ENCODE measurements at places on chromosomes 7 and 10.

DNA sequence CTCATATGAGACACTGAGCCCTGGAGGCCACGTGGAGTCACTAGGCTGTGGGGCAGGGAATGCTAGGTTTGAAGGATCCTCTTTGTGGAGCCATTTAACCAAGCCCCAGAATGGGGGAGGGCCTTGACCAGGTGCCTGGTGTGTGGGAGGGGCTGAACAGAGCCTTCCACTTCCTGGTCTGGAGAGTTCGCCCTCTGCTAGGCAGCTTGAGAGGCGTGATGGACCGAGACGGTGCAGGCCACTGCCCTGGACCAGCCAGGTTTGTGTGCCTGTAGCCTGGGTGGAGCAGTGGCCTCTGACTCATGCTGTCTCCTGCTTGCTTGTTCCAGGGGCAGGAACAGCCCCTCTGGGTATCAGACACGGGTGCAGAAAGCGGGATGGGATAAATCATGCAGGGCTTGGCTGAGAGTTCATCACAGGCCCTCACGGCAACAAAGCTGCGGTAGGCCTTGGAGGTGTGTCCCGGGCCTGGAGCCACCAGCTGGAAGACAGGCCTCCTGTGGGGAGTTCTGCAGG, 27.4 kb downstream of the ADAMTS14 start:
- DNase-seq, result no peak

- no peak for DNase-seq
These were observed 185.7 kb downstream of the ELFN1 start for GRCh38 chr7:1855725-1856160.

- DNase-seq, result no peak
These were observed 93.5 kb downstream of the DYNC1I1 start for GRCh38 chr7:95865716-95866371.

GRCh38 chr7:1899951-1900762, 230.1 kb downstream of the ELFN1 start:
- no peak for DNase-seq

DNA sequence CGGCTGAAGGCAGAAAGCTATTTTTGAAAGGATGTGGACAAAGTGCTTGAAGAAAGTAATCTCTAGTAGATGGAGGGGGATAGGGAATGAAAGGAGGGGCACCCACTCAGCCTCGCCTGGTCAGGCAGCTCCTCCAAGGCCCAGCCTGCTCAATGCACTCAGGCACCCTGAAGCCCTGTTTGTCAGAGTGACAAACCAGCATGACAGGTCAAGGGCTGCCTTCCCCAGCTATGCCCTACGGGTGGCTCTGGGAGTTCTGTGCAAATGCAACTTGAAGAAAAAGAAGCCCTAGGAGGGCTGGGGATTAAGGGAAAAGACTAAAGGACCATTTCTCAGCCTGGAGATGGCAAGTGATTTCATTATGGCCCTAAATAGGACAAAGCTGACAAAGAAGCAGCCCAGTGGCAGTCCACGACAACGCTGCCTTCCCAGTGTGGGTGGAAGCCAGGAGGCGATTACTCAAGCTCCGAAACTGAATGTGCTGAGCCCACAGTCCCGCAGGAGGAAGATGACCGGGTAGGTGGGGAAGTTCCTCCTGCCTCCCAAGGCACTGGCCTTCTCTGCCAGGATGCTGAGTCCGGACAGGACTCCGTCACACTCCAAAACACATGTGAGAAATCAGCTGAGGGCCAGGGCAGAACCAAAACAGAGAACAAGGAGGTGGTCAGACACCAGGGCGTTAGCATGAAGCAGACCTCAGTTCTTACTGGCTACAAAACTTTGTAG, 16.3 kb downstream of the LIPA start:
- DNase-seq, result peak; percentile 79

- no peak for DNase-seq
These were observed 296.2 kb upstream of the SMIM30 start for GRCh38 chr7:113414401-113415035.

- DNase-seq, result no peak
These were observed 104.1 kb upstream of the FERD3L start for GRCh38 chr7:19249281-19249680.

GRCh38 chr10:71998119-71998839, 34.1 kb downstream of the CHST3 start:
- DNase-seq, result no peak

DNA sequence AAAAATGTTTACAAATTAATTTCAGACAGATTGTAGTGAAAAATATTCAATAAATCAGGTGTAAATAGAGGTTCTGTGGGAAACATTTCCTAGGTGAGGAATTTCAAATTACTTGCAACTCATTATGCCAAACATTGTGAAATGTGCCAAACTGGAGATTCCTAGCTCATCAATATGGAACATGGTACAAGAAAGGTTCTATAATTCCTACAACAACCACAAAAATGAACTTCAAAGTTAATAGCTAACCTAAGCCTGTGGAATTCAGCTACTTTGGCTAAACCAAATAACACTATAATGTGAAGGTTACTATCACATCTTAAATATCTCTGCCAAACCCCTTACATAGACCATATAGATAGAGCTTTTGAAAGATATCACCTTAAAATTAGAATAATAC, 223.3 kb upstream of the HGF start:
- no peak for DNase-seq

GRCh38 chr7:30937416-30937815, 25.8 kb downstream of the AQP1 start:
- no peak for DNase-seq

DNA sequence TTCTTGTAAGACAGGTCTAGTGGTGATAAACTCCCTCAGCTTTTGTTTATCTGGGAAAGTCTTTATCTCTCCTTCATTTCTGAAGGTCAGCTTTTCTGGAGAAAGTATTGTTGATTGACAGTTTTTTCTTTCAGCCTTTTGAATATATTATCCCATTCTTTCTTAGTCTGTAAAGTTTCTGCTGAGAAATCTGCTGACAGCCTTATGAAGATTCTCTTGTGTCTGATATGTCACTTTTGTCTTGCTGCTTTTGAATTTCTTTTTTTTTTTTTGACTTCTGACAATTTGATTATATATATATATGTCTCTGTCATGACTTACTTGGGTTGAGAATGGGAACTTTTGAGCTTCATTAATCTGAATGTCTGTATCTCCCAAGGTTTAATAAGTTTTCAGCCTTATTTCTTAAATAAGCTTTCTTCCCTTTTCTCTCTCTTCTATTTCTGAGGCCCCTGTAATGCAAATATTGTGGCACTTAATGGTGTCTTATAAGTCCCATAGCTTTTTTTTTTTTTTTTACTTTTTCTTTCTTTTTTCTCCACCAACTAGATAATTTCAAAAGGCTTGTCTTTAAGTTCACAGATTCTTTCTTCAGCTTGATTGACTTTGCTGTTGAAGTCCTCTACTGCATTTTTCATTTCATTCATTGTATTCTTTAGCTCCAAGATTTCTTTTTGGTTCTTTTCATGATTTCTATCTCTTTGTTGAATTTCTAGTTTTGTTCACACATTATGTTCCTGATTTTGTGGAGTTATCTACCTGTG, 81.4 kb upstream of the IL6 start:
- no peak for DNase-seq

- no peak for DNase-seq
These were observed 289.9 kb upstream of the LRRN3 start for GRCh38 chr7:110800984-110801383.

DNA sequence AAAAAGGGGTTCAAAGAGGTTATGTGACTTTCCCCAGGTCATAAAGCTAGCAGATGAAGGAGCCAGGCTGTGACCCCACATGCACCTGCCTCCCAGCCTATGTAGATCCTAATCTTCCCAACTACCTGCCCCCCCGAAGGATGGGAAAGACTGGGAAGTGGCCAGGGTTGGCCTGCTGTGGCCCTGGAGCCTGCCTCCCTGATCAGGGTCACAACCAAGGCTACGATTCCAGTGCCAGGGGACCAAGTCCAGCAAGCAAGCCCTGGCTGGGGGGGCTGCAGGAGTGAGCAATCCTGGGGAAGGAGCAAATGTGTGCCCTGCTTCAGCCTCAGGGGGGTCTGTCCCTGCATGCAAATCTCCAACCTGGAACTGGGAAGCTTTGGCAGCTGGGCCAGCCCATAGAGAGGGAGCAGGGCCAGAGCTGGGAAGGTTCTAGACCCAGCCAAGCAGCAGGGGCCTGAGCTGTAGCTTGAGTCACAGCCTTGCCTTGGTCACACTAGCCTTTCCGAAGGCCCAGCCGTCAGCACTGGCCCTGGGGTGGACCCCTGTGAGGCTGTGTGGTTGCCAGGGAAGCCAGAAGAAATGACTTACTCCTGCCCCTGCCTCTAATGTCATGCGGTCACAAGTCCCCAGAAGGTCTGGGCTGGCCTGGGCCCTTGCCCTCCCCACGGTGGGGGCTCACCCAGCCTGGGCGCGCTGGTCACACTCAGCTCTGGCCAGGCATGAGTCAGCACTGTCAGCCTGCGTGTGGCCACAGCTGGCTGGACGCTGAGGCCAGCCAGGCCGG, 96.4 kb upstream of the ZMIZ1 start:
- DNase-seq, result peak; percentile 50

DNA sequence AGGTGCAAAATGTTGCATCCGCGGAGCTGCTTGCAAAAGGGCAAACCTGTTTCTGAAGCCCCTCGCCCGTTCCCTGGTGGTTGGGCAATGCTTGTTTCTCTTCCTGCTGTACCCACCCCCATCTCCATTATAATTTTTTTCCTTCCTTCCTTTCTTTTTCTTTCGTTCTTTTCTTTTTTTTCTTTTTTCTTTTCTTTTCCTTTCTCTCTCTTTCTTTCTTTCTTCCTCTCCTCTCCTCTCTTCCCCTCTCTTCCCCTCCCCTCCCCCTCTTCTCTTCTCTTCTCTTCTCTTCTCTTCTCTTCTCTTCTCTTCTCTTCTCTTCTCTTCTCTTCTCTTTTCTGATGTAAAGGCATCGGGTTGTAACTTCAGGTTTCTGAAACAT, 278.2 kb downstream of the GATA3 start:
- DNase-seq, result no peak
